Right lung (tissue), 10 donors: ENCODE measurements at places on chromosomes 7 and 10. TPM values are rescaled to one million over a fixed set of nuclear protein-coding genes. Genes with fewer than 3 reads are reported as not detected.
A peak's percentile ranks its signal among the peaks of the same experiment; 100 is the strongest.

- DNase-seq: no peak
Measured at GRCh38 chr7:112144284-112145059, 61.7 kb downstream of the DOCK4 start.

- DNase-seq: peak; percentile 81
Measured at GRCh38 chr10:49138361-49138891, 4.6 kb upstream of the FAM170B start.

DNA sequence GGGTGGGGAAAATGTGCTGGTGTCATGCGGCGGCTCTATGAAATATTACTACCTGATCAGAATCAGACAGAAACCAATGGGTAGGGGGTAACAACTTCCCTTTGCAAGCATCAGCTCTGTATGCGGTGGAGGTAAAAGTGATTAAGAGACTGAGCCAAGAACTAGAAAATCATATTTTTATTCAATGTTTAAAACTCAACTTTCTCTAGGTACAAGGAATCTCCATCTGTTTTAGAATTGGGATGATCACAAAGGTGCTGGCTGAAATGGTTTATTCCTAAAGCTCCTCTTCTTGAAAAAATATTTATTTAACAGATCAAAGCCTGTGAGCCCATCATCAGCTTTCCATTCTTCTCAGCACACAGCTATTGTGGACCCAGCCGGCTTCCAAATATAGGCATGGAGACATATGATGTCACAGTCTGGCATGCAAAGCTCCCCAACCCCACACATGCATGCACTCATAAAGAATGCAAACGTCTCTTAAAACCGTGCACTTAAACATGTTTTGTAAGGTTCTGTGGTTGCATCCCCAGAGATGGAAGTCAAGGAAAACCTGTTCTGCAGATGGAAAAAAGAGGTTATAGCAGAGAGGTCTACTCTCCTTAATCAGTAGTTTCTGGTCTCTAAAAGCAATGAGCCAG lies 126.0 kb downstream of the SKIDA1 start:
- peak; percentile 57 for DNase-seq

DNA sequence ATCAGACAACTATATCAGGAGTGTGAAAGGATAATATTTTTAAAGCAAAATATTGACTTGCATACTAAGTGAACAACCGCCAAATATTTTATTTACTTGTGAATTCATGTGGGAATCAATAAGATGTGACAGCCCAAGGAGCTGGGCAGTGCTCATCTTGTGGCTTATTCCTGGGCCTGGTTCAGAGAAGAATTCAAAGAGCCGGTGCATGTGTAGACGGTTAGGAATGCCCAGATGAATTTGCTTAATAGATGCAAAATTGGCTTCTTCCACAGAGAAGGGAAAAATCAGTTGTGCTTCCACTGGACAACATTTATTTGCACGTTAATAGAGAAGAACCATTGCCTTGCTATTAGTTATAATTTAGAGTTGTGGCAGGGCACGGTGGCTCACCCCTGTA lies 4.4 kb downstream of the MYL7 start:
- DNase-seq: no peak

- peak; percentile 77 for DNase-seq
Measured at GRCh38 chr7:152674860-152675758, 832 bp downstream of the XRCC2 start.

- DNase-seq: no peak
Measured at GRCh38 chr10:43128331-43128730, 9.9 kb upstream of the CSGALNACT2 start.

GRCh38 chr7:17411922-17412321 lies 113.5 kb downstream of the AHR start:
- DNase-seq: no peak

DNA sequence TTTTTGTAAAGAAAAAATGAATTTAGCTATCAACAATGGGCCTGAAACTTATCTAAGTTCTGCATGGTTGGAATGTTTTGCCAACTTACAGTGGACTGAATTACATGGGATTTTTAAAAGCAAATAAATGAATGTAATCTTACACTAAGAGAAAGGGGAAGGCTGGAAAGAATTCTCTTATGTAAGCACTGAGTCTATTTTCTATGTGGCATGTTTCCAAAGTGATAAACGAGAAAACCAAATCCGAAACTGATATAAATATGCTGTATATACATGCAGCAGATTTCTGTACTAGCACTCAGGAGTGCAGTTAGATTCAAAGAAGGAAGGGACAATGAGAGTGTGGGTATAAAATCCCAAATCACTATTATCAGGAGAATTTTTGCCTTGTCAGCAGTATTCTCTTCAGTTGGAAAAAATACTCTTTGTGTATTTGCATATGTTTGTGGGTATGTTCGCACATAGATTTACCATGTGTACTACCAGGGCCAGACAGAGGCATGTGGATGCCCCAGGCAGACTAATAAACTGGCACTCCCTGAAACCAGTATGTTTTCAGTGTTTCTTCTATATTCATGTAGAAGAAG lies 334.3 kb upstream of the SEMA3D start:
- no peak for DNase-seq

- DNase-seq: no peak
Measured at GRCh38 chr10:22550732-22551131, 163.6 kb downstream of the PIP4K2A start.

- DNase-seq: no peak
Measured at GRCh38 chr7:2522780-2523433, 3.3 kb downstream of the LFNG start.

- DNase-seq: no peak
Measured at GRCh38 chr7:1103009-1103788, 15.3 kb downstream of the GPER1 start.

GRCh38 chr10:74103560-74104258 lies 46.9 kb downstream of the AP3M1 start:
- no peak for DNase-seq

DNA sequence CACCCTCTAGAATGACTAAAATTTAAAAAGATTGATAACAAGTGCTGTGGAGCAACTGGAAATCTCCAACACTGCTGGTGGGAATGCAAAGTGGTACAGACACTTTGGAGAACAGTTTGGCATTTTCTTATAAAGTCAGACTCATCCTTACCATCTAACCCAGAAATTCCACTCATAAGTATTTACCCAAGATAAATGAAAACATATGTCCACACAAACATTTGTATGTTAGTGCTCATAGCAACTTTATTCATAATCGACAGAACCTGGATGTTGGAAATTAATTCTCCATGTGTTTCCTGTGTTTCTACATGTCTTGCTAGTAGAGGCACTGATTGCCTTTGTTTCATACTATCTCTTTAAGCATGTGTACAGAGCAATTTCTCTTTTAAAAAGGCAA lies 282.4 kb downstream of the AHR start:
- DNase-seq: no peak

DNA sequence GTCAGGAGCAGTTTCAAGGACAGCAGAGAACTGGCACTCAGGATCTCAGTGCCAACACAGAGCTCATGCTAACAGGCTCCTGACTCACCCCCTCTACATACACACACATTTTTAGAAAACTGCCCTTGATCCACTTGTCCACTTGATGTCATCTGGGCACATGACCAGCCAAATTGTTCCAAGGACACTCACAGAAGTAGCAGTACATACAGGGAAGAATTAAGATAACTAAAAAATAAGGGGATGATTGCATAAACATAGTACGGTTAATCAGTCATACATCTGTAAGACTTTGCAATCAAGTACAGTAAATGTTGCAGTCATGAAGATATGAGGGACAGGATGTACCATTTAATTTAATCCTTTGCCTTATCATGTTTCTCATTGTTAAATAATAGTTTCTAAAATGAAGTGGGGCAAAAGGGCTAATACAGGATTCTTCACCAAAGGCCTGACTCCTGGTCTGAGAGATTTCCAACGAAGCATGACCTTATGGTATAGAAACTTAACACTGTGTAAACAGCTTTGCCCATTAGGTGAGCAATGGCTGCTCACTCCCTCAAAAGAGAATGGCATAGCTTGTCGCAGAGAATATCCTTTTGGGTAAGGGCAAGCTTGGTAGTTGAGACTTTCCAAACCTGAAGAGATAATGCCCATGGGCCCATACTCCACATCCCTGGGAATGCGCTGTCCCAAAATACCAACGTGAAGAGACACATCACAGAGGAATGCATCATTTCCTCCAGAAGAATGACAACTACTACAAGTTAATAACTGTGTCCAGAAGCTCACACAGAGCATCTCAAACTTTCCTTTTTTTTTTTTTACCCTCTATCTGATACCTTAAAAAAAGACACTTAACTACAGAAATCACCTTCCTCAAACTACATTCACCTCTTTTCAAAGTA lies 94.1 kb downstream of the ARMH3 start:
- no peak for DNase-seq

- DNase-seq: no peak
Measured at GRCh38 chr10:28684986-28685580, 7.8 kb downstream of the BAMBI start.

- DNase-seq: no peak
Measured at GRCh38 chr7:150831851-150832250, 20.5 kb upstream of the AOC1 start.

DNA sequence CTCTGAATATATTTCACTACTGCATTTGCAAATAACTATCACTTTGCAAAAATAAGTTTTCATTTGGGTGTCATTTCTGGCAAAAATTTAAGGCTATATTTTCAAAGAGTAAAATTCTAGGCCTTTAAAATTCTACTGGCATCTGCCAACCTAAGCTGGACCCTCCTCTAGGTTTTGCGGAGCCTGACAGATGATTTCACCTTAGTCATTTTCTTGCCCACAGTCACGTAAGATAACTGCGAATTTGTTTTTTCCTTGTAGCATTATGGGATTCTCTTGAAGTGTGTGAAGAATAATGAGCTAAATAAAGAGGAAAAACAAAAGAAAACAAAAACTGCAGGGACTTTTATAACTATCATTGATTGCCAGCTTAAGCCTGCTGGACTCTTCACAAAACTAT lies 7.8 kb downstream of the MEOX2 start:
- no peak for DNase-seq

Gene LIPM
- not detected for polyA plus RNA-seq

Gene GDF10
- 92.5 TPM for polyA plus RNA-seq

Gene CYTH3
- 27.5 TPM for polyA plus RNA-seq

Gene VPS41
- polyA plus RNA-seq: 86.1 TPM

Gene ZNF716
- 0.07 TPM for polyA plus RNA-seq
